ENCODE measurements at places on chromosomes 6 and 20. TPM values are rescaled to one million over a fixed set of nuclear protein-coding genes. Genes with fewer than 3 reads are reported as not detected.

Gene SLC22A2
- total RNA-seq = not detected

Gene PRKN
- 13.0 TPM for total RNA-seq

Gene ADGRF5
- 107 TPM for total RNA-seq

Gene MAPK13
- 57.7 TPM for total RNA-seq

Gene PXDC1
- 109 TPM for total RNA-seq

Gene SLCO4A1
- total RNA-seq = 44.0 TPM

Gene ADNP
- 27.3 TPM for total RNA-seq

Gene KCNS1
- 1.3 TPM for total RNA-seq

Gene PLN
- total RNA-seq = 5.1 TPM

Gene SLC22A7
- total RNA-seq = not detected

Gene ADGRF1
- total RNA-seq = 7.8 TPM

Gene CD40
- 32.2 TPM for total RNA-seq

Gene KIF6
- total RNA-seq = 1.0 TPM

Gene LY6G5C
- total RNA-seq = 3.0 TPM

Gene SNAP25
- not detected for total RNA-seq

Gene TFAP2A
- total RNA-seq = 1.1 TPM

Gene SDC4
- 178 TPM for total RNA-seq

Gene TRIM31
- not detected for total RNA-seq

Gene PSORS1C1
- 7.9 TPM for total RNA-seq

Gene SYNDIG1
- not detected for total RNA-seq

Gene NFATC2
- total RNA-seq = 28.1 TPM

Gene ZNF334
- 27.2 TPM for total RNA-seq

Gene POPDC3
- total RNA-seq = 6.8 TPM

Gene ME1
- total RNA-seq = 15.8 TPM

Gene SALL4
- total RNA-seq = not detected

Gene MATN4
- total RNA-seq = 0.44 TPM

Gene OXT
- 2.7 TPM for total RNA-seq

Gene MMUT
- 8.0 TPM for total RNA-seq

Gene LTA
- not detected for total RNA-seq

Gene MYLK4
- total RNA-seq = 2.1 TPM

Gene TAF4
- 13.0 TPM for total RNA-seq

Gene SIM1
- total RNA-seq = not detected

Gene TNF
- total RNA-seq = 0.33 TPM

Gene EEF1A2
- total RNA-seq = 0.86 TPM

Gene TRAPPC3L
- 0.20 TPM for total RNA-seq

Gene SLC17A2
- total RNA-seq = not detected

Gene CDH26
- total RNA-seq = 14.4 TPM

Gene MDFI
- total RNA-seq = 8.9 TPM

Gene TSPO2
- not detected for total RNA-seq

Gene GRIK2
- 0.39 TPM for total RNA-seq

Gene TXLNB
- 0.61 TPM for total RNA-seq

Gene CAPN11
- total RNA-seq = not detected

Gene PRL
- total RNA-seq = 0.14 TPM

Gene IL17F
- total RNA-seq = not detected

Gene DEFB132
- total RNA-seq = not detected

Gene HDGFL1
- total RNA-seq = not detected

Gene FRK
- total RNA-seq = 4.7 TPM

Gene MRAP2
- total RNA-seq = 0.40 TPM

Gene LTB
- 1.3 TPM for total RNA-seq

Gene SOD2
- 127 TPM for total RNA-seq

Gene LHFPL5
- total RNA-seq = not detected

Gene SLX4IP
- total RNA-seq = 4.8 TPM

Gene RSPO3
- total RNA-seq = 1.3 TPM

Gene SLC35D3
- total RNA-seq = not detected

Gene PCK1
- total RNA-seq = 0.51 TPM

Gene VGLL2
- total RNA-seq = not detected

Measured in upper lobe of left lung (tissue), 6 donors.